Purkinje cell (primary cell): ENCODE measurements at places on chromosomes 7 and 10. TPM values are rescaled to one million over a fixed set of nuclear protein-coding genes. Genes with fewer than 3 reads are reported as not detected.

KCP gene
- polyA plus RNA-seq = 0.13 and 0.17 TPM in 2 replicates

ACTL6B gene
- polyA plus RNA-seq = 15.7 and 21.5 TPM in 2 replicates

C10orf88 gene
- 21.1 and 40.9 TPM in 2 replicates for polyA plus RNA-seq

HOXA6 gene
- not detected in 2 replicates for polyA plus RNA-seq

MRC1 gene
- not detected in 2 replicates for polyA plus RNA-seq

TEX47 gene
- polyA plus RNA-seq = 2.6 TPM in 1 of 2 replicates, not detected in the other

C10orf143 gene
- 0.17 and 0.32 TPM in 2 replicates for polyA plus RNA-seq

HMX3 gene
- not detected in 2 replicates for polyA plus RNA-seq
